ENCODE measurements at places on chromosomes 2 and 18.

DNA sequence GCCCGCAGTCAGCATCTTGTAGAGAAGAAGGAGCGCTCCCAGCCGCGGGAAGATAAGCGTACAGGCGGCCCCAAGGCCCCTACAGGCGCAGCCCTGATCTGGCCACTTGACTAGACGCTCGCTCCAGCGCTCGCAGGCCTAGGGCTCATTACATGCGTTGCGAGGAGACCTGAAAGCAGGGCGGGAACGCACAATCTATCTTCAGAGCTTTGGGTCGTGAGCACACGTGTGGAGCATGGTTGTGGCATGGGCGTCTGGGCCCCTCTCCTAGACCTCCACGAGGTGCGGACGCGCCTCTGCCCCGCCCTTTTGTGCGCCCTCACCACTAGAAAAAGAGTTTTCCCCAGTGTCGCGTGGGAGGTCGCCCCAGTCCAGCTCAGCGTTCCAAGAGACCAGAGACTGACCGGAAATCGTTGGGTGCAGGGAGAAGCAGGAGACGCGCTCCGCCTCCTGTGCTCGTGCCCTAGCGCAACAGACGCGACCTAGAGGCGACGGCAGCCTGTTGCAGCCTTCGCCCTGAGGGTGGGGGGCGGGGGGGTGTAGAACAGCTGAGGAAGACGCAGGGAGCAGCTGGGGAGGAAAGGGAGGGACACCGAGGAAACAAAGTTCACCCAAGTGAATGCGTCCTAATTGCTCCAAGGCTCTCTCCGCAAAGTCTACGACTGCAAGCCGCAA lies 12.6 kb downstream of the NR4A2 start:
- DNase-seq, result no peak

- DNase-seq, result no peak
Observed at GRCh38 chr2:71503837-71504236, 50.5 kb downstream of the DYSF start.

DNA sequence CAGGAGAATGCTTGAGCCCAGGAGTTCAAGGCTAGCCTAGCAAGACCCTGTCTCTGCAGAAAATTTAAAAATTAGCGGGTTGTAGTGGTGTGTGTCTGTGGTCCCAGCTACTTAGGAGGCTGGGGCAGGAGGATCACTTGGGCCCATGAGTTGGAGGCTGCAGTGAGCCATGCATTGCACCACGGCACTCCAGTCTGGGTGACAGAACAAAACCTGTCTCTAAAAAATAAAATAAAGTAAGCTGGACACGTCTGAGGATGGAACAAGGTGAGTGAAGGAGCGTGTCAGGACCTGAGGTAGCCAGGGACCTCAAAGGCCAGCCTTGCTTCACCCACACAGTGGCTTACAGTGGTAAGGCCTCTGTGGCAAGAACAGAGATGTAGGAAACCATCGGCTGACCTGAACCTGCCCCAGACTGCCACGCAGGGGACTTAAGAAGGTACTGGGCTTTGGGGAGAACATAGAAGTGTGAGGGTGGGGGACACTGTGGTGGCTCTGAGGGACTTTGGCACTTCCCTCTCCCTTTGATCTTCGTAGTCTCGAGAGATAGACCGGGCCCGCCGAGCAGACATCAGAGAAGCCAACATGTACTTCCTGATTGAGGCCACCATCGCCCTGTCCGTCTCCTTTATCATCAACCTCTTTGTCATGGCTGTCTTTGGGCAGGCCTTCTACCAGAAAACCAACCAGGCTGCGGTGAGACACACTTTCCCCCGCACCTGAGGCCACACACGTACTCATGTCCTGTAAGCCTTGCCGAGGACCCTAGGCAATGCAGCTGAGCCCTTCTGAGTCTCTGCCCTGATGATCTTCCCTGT lies 7.5 kb downstream of the SLC11A1 start:
- DNase-seq, result no peak

- no peak for DNase-seq
Observed at GRCh38 chr18:68467957-68468356, 247.0 kb downstream of the TMX3 start.

DNA sequence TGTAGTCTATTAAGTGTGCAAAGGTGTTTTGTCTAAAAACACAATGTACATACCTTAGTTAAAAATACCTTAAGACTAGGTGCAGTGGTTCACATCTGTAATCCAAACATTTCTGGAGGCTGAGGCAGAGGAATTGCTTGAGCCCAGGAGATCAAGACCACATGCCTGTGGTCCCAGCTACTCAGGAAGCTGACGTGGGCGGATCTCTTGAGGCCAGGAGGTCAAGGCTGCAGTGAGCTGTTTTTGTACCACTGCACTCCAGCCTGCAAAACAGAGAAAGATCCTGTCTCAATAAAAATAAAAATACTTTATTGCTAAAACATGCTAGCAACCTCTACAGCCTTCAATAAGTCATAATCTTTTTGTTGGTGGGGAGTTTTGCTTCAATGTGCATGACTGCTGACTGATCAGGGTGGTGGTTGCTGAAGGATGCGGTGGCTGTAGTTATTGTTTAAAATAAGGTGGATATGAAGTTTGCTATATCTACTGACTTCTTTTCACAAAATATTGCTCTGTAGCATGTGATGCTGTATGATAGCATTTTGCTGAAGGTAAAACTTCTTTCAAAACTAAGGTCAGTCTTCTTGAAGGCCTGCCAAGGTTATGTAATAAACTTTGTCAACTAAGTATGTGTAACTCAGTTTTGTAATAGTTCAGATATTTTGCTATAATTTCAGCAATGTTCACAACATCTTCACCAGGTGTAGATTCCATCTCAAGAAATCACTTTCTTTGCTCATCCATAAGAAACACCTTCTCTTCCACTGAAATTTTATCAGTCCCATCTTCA lies 1238.0 kb upstream of the NRXN1 start:
- DNase-seq, result no peak

GRCh38 chr18:22198163-22198562 lies 28.8 kb downstream of the GATA6 start:
- no peak for DNase-seq

DNA sequence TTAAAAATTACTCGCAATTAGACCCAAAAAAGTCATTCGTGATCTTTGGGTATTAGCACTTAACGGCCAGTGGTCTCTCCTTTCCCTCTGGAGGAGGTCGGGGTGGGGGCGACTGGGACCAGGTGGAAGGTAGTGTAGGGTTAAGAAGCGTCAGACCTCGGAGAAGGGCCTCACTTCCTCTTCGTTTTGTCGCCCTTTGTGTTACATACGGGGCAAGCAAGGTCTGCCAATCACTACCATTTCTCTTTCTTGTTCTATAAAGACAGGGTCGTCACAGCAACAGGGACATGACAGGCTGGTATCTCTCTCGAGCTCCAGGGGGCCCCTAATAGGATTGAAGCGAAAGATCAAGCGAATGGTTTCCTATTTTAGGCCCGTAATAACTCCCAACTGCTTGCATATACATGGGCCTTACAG lies 136.6 kb downstream of the INSIG2 start:
- DNase-seq, result no peak

GRCh38 chr18:13726972-13727331 lies 479 bp downstream of the RNMT start:
- DNase-seq, result peak; percentile 34

GRCh38 chr2:109497911-109498870 lies 115.6 kb downstream of the SEPTIN10 start:
- no peak for DNase-seq

- no peak for DNase-seq
Observed at GRCh38 chr2:64982311-64982857, 6.8 kb upstream of the SLC1A4 start.

DNA sequence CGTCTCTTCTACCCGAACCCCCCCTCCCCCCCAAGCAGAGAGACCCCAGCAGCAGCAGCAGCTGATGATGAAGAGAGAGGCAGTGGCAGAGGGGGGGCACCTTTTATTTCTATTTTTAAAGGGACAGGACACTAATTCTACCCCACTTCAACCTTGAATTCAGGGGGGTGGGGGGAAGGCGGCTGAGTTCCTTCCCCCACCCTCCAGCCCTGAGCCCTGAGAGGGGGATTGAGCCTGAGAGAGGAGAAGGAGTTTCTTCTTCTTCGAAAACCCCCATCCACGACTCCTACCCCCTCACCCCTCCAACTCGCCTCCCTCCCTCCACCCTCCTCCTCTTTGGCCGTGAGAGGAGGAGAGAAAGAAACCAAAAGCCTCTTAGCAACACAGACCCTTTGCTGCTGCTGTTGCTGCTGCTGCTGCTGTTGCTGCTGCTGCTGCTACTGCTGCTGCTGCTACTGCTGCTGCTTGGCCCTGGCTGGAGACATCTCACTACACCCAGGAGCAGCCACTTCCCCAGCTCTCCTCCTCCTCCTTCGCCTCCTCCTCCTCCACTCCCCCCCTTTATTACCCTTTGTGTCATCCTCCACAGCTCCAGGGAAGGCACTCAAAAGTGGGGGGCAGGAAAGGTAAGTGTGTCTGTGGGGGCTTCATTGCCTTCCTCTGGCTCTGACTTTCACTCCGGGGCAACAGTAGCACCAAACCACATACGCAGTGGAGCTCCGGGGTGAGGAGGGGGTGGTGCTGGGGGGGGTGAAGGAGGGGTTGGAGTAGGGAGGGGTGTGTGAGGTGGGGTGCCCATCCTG lies at the start of gene MBD5:
Gene MBD5, plus strand, starts transcription at position 33 of the 803 bp plus-strand sequence.
- peak; percentile 79 for DNase-seq

- DNase-seq, result no peak
Observed at GRCh38 chr2:15768615-15769014, 171.7 kb upstream of the MYCN start.

- no peak for DNase-seq
Observed at GRCh38 chr2:152582081-152582480, 135.2 kb downstream of the PRPF40A start.

DNA sequence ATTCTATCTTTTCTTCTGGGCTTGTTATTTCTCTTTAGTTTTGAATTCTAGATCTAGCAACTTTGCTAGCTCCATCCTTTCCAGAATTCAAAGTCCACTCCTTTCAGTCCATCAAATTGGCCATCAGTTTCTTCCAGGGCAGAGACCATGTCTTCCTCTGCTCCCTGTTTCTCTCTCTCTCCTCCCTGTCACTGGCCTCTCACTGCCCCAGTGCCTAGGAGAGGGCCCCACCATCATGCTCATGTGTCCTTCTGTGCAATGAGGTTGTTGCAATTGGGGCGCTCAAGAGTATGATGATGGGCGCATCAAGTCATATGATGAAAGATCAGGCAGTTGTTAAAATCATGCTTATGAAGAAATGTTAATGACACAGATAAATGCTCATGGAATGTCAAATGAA lies 159.2 kb upstream of the HS6ST1 start:
- DNase-seq, result no peak

DNA sequence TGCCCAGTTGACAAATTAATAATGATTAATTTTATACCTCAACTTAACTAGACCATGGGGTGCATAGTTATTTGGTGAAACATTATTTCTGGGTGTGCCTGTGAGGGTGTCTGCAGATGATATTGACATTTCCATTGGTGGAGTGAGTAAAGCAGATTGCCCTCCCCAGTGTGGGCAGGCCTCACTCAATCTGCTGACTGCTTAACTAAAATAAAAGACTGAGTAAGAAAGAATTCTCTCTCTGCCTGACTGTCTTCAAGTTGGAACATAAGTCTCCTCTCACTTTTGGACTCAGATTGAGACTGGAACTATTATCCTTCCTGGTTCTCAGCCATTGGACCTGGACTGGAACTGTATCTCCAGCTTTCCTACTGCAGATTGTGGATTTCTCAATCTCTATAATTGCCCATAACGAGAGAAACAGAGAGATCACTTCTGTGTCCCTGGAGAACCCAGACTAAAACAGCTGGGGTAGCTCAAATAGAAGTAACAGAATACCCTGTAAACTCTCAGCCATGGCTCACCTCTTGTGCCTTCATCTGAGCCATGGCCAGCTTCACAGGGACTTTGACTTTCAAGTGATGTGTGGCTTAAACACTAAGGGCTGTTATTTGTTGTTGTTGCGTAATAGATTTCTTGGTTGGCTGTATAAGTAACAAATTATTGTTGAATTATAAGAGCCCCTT lies 575.3 kb upstream of the RAB6C start:
- DNase-seq, result no peak

DNA sequence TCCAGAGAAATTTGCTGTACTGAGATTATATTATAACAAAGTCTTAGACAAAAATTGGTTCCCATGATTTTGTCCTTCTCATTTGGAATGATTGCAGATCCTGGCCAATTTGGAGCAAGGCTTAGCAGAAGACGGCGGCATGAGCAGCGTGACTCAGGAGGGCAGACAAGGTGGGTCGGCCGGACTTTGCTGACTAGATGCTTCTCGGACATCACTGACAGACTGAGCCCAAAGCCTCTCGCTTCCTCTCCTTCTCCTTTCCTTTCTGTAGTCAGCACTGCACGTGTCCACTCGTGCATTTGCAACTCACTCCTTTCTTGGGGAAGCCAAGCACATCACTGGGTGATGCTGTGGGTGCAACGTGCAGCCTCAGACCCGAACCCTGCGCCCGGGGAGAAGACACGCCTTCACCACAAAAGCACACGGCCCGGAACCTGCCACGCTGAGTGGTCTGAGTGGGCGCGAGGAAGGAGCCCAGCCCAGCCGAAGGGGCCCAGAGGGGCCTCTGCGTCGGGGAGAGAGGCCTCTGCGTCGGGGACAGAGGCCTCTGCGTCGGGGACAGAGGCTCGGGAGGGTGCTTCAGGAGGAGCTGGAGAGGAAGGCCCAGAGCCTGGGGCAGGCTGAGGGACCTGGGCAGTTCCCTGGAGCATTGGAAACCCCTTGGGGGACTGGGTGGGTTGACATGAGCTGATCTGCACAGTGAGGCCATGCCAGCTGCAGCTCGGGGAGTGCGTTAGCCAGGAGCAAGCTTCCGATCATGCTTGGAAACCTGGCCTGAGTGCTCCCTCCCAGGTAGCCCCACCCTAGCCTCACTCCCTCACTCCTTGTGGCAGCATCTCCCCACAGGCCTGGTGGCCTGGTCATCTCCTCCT lies 61.6 kb downstream of the ADI1 start:
- no peak for DNase-seq

DNA sequence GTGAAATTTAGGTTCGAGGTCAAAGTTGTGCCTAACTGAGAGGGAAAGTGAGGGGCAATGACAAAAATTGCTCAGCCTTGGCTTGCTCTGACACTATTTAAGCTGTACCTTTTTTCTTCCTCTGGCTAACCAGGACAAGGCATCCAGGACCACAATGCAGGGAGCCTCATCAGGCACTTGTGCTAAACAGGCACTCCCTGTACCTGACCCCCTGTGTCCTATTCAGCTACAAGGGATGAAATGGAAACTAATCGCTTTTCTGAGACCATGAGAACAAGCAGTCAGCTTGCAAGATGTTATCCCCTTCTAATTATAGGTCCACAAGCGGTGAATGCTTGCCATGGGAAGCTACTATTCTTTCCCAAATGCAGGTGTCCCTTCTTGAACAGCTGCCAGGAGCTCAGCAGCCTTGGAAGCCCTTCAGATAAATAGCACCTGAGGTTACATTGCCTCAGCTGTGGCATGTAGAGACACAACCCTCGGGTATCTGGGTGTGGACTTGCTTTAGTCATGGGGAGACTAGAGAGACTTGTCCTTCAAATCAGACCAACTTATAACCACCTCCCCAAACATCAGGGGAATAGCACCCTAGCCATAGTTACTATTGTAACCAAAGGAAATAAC lies 19.1 kb upstream of the ITGA6 start:
- DNase-seq, result no peak

GRCh38 chr2:1636791-1637415 lies 107.4 kb downstream of the PXDN start:
- DNase-seq, result no peak

GRCh38 chr2:149741646-149742045 lies 154.1 kb upstream of the MMADHC start:
- DNase-seq, result no peak

Data from CD4-positive, alpha-beta T cell treated with Interleukin-21 for 1 hour (primary cell).